ENCODE measurements at places on chromosomes 6 and 20. TPM values are rescaled to one million over a fixed set of nuclear protein-coding genes. Genes with fewer than 3 reads are reported as not detected.
A peak's percentile ranks its signal among the peaks of the same experiment; 100 is the strongest.

DNA sequence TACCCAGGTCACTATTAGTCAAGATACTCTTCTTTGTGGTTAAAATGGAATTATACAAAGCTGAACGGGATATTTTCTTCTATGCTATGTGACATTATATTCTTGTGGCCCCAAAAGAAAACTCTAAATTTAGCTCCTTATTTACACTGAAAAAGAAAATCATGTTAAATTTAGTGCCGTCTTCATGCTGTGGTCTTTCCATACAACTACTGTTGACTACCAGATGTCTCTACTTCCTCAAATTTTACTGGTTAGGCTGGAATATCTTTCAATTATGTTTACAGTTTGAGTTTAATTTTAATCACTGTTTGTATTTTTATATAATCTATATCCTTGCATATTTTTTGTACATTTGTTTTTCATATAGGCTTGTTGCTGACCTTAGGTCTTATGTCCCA is 95.6 kb upstream of the FOXO3 start:
- no peak for DNase-seq

- no peak for DNase-seq
These were observed 137.2 kb downstream of the CDH26 start for GRCh38 chr20:60095456-60095855.

DNA sequence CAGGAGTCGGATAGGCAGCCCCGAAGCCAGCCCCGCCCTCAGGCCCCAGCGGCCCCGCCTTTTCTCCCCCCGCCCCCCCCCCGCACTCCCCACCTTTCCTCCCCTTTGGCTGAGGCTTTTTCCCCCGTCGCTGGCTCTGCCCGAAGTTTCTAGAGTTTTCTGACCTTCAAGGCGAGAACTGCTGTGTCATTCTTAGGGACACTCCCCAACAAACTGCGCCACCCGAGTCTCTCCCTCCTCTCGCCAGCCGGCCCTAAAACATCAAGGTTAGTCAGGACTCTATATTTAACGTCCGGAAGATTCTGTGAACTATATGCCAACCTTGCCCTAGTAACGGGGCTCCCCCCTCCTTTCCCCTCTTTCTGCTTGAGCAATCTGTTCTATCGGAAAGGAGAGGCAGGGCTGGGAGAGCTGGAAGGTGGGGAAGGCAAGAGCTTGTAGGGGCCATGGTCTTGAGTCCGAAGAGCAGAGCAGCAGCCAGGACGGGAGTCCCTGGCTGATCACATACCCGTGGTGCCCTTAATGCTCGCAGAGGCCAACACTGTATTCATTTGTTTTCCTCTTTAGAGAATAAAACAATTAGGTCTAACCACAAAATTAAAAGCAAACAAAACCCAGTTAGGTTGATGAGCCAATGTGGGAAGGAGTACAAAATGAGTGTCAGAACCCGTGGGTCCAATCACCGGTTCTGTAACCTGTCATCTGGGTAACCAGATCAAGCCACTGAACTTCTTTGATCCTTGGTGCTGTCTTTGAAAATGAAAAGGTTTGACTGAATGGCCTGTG is 5.3 kb upstream of the HSPA1B start:
- peak; percentile 71 for DNase-seq

- no peak for DNase-seq
These were observed 49.3 kb downstream of the PRR18 start for GRCh38 chr6:166258854-166259276.

DNA sequence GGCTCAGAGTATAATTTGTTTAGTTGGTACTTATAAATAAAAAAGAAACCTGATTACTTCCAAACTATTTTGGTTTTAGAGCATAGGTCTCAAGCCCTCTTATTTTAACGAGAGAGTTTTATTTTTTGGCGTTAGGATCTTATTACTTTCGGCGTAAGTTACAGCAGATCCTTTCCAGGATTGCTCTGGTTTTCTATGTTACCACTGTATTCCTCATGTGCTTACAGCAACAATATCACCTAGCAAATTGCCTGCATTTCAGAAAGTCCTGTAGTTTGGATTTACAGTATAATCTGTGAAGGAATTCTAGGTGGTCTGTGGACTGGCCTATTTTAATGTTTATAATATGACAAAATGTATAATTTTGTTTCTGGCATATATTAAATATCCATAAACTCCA is 54.1 kb downstream of the TRMT11 start:
- DNase-seq: no peak

DNA sequence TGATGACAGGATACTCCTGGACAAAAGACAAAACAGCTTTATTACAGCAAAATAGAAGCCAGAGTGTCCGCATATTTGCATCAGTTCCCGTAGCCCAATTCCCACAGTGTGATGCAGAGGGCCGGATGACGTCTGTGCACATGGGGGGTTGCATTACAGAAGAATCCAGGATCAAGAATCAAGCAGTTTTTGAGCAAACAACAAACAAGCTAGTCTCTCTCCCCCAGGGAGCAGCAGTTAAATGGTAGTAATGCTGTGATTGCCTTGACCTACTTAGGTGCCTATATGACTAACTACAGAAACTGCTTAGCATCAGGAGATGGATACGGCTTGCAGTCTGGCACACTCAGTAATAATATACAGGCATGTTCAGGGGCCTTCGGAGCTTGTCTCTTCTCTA is 3.2 kb upstream of the SDHAF4 start:
- DNase-seq: no peak

- DNase-seq: no peak
These were observed 105.8 kb downstream of the SULF2 start for GRCh38 chr20:47679462-47679861.

GRCh38 chr20:8777911-8778310 is 291.0 kb upstream of the PLCB4 start:
- no peak for DNase-seq

DNA sequence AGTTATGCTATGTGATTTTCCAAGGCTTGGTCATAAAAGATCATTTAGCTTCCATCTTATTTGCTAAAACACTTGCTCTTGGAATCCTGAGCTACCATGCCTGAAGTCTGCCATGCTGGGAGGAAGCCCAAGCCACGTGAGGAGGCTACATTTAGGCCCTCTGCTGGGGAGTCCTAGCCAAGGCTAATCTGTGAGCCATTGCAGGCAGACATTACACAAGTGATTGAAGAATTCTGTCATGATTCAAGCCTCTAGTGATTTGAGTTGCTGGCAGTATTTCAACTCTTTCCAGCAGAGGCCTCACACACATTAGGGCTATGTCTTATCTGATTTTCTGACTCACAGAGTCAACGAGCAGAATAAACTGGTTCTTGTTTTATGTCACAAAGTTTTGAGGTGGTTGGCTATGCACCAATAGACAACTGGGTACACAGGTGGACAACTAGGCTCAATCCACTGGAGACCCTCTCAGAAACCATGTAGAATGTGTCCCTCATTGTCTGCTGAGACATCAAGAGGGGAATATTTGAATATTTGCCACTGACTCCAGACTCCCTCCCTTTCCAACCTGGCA is 227.2 kb upstream of the SULF2 start:
- no peak for DNase-seq

DNA sequence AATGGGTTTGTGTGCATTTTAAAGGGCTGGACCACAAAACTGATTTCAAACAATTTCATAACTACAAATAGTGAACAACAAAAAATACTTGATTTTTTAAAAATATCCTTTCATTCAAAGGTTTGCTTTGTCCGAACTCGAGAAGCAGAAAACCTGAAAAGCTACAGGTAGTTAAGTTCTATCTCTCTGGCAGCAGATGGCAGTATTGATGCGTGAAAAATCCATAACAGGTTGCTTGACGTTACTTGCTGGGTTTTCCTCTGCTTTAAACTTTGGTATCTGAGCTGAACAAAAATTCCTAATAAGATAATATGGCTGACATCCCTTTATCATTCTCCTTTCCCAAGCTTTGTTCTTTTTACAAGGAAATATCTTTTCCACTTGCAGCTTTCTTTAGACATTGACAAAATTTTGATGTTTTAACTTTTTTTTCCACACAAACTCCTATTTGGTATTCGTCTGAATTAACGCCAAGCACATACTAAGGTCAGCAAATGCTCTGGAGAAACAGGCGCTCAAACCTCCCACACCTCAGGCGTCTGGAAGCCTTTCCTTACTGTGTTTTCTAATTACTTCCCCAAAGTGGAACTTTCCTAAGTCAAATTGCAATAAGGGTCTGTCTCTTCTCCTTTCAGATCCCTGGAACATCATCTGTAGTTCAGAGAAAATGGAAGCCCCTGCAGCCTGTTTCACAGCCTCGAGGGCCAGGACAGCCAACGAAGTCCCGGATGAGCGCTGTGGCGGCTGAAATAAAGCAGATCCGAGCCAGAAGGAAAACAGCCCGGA is 50.3 kb upstream of the GFRAL start:
- DNase-seq: peak; percentile 65

DNA sequence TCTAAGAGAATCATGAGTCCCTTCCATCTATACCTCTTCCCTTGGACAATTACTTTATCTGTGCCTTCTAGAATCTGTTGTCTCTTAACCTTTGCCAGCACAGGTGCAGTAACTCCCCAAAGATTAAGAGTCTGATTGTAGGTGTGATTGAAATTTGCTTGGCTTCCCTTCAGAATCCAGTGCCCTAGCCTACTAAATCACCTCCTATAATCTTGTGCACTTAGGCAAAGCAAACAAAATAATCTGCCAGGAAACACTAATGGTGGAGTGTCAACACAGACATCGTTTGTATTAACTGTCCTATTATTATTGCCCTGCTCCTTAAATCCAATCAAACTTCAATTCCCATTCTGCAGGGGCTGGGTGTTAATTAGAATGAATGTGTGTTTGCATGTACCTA is 28.0 kb downstream of the ID4 start:
- no peak for DNase-seq

GRCh38 chr6:166105341-166106075 is 62.1 kb downstream of the TBXT start:
- DNase-seq: no peak

DNA sequence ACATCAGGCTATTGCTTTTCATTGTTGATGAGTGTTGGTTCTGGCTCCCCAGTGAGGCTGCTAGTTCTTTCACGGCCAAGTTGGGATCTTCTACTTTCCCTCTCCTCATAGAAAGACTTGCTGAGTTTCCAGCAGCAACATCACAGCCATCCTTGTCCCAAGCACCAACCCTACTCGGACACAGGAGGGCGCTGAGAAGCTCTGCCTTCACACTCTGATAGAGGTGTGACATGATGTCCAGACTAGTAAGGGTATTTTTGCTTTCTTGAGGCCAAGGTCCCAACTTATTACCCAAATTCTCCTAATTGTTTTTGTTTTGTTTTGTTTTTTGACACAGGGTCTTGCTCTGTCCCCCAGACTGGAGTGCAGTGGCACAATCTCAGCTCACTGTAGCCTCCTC is 3.0 kb upstream of the GCM1 start:
- no peak for DNase-seq

DNA sequence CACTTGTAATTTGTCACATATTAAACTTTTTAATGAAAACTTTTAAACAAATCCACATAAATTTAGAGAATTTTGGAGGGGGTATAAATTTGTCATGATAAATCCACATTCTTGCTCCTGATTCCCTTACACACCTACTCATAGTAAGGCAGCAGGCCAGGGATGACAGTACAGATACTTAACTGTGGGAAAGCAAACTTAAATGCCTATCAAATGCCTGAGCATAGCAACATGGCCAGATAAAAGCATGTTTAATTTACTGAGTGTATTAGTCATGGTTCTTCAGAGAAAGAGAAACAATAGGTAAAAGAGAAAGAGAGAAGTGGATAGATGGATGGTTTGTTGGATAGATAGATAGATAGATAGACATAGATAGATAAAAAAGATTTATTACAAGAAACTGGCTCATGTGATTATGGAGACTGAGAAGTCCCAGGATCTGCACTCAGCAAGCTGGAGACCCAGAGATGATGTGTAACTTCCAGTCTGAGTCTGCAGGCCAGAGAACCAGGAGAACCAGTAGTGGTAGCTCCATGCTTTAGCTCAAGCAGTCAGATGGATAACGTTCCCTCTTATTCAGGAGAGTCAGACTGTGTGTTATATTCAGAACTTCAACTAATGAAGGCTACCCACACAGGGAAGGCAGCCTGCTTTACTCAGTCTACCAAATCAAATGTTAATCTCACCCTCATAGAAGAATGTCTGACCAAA is 15.9 kb upstream of the ADGRF1 start:
- DNase-seq: no peak

DNA sequence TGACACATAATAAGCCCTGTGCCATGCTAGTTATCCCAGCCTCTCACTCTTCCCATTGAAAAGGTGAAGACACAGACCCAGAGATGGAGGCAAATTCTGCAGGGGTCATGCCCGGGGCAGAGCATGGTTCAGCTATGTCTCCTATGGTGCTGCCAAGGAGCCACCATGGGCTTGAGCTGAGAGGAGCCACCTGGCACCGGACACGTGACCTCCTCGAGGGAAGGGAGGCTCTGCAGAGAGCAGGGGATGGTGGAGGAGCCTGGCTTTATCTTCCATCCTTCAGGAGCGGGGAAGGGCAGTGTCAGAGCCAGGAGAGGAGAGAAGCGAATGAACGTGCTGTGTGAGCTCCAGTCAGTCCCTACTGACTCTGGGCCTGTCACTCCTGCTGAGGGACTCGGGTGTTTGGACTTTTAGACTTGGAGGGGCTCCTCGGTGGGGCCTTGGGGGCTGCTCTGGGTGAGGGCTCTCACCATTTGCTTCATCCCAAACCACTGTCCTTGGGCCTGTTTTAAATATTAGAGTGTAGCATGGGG is 11.1 kb upstream of the CCN5 start:
- no peak for DNase-seq

DNA sequence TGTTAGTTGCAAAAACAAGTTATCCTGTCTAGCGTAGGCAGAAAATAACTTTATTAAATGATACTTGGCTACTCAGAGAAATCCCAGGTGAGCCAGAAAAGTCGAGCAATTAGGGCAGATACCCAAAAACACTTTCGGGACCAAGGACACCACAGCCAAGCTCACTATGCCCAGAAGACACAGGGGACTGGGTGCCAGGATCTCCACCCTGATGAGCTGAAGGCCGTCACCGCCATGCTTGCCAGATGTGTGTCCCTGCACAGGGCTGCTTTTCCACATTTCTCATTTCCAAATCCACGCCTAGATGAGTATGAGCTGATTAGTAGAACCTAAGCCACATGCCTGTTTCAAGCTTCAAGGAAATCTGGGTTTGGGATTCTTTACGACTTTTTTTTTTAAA is 214.0 kb upstream of the SMLR1 start:
- no peak for DNase-seq

Gene TMEM14C
- 140 TPM for polyA plus RNA-seq

Gene TAP2
- 16.6 TPM for polyA plus RNA-seq

Gene TSHZ2
- 15.8 TPM for polyA plus RNA-seq

Gene PTK6
- polyA plus RNA-seq: 0.82 TPM

Measured in right lung (tissue), 10 donors.